ENCODE measurements at places on chromosomes 11 and 22.

DNA sequence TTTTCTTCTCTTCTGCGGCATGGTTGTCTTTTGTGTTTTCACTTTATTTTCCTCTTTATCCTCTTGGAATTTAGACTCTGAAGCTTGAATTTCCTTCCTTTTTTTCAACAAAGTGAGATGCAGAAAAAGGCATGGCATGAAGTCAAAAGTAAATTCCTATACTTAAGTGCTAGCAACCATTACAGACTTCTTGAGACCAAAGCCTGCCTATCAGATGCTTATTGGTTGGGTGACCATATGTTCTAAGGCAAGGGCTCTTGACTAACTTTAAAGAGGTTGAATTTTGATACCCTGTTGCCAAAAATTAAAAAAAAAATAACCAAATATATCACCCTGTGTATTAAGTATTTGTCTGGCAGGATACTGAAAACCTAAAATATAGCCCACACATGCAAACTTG lies 237.4 kb downstream of the TMEM135 start:
- no peak for DNase-seq

- DNase-seq, result peak; percentile 84
Measured at GRCh38 chr22:41576877-41577276, 12.8 kb downstream of the PMM1 start.

DNA sequence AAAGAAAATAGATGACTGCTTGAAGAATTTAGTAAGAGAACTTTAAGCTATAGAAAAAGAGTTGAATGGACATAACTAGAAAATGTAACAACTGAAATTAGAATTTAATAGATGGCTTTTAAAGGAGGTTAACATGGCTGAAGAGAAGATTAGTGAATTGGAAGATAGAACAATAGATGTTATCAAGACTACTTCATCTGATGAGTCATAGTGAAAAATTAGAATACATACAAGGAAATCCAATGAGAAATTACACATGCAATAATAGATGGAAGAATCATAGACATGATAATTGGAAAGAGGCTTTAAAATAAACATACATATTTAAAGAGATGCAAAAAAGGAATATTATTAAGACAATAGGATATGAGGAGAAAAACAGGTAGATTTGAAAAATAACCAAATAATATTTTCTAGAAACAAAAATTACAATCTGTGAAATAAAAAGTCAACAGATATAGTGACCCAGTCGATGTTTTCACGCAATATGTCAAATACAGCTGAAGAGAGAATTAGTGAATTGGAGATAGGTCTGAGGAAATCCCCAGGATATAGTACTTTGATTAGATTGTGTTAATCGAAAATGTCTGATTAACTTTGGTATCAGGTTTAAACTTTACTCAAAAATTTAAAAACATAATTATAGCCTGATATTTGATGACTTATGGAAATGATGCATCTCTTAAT lies 28.2 kb downstream of the CAT start:
- no peak for DNase-seq

DNA sequence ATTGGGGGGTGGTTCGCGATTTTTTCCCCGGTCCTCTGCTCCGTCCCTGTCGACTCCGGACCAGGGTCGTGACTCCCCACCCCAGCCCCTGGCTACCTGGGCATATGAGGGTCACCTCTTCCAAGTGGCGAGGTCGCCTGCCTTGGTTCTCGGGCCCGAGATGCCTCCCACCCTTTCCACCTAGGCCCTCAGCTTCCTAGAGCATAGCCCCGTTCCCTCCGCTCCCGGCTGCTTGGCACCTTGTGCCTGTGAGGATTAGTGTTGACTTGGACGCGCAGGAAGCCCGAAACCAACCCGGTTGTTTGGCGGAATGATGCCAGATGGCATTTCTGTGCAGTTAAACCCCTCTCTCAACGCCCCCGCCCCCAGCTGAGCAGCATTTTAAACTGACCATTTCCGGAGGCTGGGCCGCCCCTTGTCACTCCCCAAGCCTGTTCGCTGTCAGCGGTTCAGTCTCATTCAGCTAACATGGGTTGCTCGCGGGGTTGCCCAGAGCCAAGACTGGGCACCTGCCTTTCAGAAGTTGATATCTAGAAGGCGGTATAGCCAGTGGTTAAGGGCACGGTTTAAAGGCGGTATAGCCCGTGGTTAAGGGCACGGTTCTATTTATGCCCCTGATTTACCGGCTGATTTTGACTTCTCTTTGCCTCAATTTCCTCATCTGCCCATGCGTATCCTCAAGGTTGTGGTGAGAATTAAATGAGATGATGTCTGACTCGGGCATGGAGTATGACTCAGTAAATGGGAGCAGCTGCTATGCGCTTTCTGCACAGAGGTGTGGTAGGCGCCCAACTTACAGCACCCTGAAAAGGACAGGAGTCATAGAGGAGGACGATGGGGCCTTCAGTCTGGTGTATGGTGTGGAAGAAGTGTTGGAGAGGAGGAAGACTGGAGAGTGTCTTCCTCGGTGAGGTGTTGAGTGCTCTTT lies 639 bp downstream of the INCENP start:
- peak; percentile 44 for DNase-seq

DNA sequence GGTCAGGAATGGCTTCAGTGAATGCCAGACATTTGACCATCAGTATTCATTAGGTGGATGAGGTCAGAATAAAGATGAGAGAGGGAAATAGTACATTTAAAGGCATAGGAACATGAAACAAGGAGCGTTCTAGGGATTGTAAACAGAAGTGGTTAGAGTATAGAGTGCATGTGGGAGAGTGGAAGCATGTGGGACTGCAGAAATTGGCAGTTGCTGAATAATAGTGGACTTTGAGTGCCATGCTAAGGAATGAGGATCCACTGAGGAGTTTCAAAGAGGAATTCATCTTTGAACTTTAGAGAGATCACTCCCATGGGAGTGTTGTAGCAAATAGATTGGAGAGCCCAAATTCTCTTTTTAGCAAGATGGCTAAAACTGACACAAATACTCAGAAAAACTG lies 7.9 kb downstream of the RNF169 start:
- DNase-seq, result no peak

DNA sequence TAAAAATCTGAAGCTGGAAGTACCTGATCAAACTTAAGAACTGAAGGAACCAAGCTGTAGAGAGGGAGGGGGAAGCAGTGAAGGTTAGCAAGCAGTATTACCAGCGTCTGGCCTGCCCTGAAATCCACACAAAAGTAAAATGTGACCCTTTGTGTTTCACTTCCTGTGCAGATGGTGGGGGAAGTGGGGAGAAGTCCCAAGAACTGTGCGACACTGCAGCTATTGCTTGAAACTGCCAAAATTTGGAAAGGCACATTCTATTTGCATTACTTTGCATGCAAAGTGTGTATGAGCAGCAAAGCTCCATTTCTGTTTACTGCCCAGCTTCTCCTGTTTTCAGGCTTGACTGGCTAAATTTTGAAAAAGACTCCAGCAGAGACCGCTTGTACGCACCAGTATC lies 72.1 kb upstream of the BMAL1 start:
- no peak for DNase-seq

- DNase-seq, result no peak
Measured at GRCh38 chr22:46535876-46536536, 1.4 kb downstream of the CELSR1 start.

- no peak for DNase-seq
Measured at GRCh38 chr22:32958001-32958400, 100.2 kb downstream of the SYN3 start.

- no peak for DNase-seq
Measured at GRCh38 chr22:30214703-30215407, 31.7 kb downstream of the LIF start.

DNA sequence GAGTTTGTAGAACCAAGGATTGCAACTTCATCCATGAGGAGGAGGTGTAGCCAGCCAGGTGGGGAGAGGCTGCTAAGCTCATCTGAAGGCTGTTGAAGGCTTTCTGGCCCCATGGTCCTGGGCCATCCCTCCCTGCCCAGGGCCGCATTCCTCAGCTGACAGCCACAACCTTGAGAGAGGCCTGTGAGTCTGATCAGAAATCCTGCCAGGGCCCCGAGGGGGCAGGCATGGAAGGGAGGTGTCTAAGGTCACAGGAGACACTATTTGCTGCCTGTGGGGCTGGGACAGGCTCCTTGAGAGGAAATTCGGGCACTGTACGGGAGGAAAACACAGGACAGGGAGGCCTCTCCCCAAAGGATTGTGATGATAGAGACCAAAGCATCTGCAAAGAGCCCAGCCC lies 88.1 kb upstream of the IGLL5 start:
- DNase-seq, result no peak

GRCh38 chr22:40567626-40568328 lies 68.7 kb downstream of the MRTFA start:
- no peak for DNase-seq

- DNase-seq, result no peak
Measured at GRCh38 chr11:128948583-128948982, 5.9 kb upstream of the TP53AIP1 start.

DNA sequence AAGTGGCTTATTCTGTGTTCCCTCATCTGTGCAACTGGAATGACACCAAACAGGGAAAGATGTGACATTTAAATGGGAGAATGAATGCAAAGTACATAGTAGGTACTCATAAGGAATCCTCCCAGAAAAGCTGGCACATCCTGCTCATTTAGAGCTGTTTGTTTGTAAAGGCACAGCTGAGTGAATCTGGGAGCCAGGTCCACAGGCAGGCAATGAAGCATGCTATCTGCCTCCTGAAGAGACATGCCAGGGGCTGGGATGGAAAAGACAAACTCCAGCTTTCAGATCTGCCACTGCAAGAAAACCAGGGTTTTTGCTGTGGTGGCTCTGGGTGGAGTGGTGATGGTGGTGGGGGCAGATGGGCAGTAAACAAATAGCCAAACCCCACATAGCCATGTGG lies 150.1 kb downstream of the TENM4 start:
- DNase-seq, result no peak

DNA sequence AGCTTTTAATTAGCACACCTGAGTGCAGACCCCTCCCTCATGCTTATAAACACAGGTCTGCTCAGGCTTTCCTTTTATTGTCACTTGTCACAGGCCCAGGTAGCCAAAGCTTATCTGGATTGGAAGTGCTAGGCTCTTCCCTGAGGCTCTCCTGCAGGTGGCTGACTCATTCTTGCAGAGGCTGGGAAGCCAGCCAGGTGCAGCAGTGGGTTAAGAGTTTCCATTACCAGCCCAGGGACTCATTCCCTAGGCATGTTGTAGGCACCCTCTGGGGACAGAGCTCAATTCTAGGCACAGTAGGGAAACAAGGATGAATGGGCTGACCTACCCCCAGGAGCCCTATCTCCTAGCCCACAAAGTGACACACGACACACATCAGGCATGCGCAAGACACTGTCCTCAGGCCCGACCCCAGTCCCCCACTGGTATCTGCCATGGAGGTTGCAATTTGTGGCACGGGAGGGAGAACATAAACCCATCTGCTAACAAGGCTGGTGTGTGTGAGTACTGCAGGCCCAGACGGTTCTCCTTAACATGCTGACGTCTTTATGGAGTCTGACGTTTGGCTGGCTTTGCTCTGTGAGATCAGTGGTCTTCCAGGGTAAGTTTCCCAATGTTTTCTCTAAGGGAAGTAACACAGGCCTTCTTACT lies 94.2 kb downstream of the ABTB2 start:
- DNase-seq, result no peak

- no peak for DNase-seq
Measured at GRCh38 chr11:75262436-75262835, 21.9 kb downstream of the TPBGL start.

DNA sequence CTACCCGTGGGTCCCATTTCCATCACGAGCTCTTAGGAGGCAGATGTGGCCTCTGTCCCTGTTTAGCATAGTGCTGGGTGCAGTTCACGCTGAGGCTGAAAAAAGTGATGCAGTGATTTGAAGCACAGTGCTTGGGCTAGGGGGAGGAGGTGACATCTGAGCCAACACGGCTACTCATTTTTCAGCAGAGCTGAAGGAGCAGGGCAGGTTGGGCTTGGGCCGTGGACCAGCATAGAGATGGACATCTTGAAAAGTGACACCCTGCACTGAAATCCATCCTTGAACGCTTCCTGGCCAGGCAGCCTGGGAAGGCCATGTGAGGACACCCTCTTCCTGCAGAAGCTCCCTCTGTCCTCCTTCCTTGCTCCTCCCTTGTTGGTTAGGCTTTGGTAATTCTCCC lies 66.4 kb downstream of the ADAMTS15 start:
- DNase-seq, result no peak

DNA sequence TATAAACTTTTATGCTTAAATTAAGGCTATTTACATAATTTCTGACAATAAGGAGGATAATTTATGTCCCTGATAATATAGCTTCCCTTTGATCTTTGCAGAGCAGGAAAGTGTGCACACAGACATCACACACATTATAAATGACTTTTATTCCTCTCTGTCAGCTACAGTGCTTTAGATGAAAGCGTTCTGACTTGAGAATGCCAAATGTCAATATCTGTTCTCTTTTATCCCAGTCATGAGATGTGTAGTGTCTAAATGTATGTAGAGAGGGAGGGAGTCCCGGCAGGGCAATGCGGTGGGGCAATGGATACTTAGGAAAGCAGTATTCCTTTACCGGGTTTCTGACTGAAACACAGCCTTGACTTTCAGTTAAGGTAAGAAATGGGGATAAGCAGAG lies 225.4 kb upstream of the CHORDC1 start:
- no peak for DNase-seq

GRCh38 chr11:35007277-35007676 lies 90.9 kb downstream of the PDHX start:
- no peak for DNase-seq

DNA sequence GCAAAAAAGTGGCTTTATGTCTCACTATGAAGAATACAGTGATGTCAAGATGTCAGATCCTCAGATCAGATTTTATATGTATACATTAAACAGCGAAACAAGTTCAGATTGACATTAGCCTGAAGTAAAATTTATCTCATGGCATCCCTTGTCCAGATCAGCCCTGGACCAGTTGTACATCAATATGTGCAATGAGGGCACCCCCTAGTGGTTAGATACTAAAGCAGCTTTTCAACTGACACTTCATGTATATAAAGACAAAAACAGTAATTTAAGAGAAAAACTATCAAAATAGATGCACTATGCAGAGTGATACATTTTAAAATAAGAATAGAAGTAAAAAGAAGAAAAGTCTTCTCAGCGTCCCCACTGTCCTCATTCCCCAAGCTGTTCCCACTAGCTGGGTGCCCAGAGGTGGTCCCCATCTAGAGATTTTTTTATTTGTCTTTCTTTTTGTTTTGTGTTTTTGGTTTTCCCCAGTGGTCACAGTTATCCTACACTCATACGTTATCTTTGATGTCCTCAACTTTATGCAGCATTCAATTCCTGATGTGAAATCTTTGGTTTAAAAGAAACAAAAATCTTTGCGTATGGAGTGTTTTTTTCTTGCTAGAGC lies 2193.4 kb upstream of the RAG2 start:
- DNase-seq, result peak; percentile 47

- no peak for DNase-seq
Measured at GRCh38 chr11:489610-490185, 17.3 kb downstream of the RNH1 start.

GRCh38 chr11:85167471-85167870 lies 459.7 kb downstream of the DLG2 start:
- DNase-seq, result no peak

Data from hematopoietic multipotent progenitor cell treated with erythropoietin and hydrocortisone succinate and interleukin-3 and kit ligand, for 15 days (in vitro differentiated cells).